ENCODE measurements at places on chromosomes 11 and 22.

- no peak for DNase-seq
Observed at GRCh38 chr11:26974069-26974783, 19.7 kb upstream of the FIBIN start.

GRCh38 chr22:22207845-22208564, 36.6 kb upstream of the VPREB1 start:
- DNase-seq, result peak; percentile 41

- DNase-seq, result no peak
Observed at GRCh38 chr11:12120031-12121008, 9.9 kb downstream of the MICAL2 start.

DNA sequence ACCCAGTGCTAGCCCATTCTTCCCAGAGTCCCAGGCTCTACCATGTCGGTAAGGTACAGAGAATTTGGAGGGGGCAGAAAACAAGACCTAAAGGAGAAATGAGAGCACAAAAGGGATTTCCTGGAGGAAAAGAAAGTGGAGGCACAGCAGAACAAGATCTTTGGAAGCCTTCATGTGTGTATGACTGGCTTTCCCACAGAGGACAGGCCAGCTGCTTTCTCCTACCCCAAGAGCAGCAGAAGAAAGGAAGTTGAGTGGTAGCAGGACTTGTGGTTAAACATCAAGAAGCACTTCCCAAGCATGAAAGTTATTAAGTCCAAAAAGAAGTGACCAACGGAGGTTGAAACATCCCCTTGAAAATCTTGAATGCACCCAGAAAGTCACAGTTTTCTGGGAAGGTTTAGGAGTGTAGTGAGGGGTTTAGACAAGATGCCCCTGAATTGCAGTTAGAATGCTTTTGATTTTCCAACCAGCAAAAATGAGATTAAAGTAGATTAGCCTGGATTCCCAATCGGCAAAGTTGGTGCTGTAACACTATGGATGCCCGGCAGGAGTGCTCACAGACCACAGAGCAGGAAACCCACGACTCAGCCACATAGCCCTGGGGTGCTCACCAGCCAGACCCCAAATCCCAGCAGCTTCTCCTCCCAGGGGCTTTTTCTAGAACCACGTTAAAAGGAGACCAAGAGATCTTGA, 608 bp downstream of the TMPRSS13 start:
- DNase-seq, result no peak

DNA sequence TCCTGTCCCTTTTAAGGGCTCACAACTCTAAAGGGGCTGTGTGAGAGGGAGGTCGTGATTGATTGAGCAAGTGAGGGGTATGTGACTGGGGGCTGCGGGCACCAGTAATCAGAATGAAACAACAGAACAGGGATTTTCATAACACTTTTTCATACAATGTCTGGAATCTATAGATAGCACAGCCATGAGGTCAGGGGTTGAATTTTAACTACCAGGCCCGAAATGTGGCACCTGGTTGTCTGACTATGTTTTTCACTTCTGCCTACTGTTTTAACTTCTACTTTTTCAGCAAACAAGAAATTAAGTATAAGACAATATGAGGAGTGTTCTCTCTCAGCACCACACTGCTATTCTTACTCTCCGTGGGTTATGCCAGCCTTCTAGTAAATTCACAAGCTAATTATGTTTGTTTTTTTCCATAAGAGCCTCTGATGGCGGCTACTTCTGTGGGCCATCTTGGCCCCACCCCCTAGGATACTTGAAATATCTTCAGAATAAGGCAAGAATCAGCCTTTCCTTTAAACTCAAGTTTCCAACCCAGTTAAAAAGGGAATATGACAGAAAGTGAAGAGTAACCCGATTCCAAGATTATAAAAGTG, 552.8 kb upstream of the CHORDC1 start:
- DNase-seq, result no peak

- DNase-seq, result no peak
Observed at GRCh38 chr11:121538054-121538453, 85.3 kb upstream of the SORL1-AS1 start.

DNA sequence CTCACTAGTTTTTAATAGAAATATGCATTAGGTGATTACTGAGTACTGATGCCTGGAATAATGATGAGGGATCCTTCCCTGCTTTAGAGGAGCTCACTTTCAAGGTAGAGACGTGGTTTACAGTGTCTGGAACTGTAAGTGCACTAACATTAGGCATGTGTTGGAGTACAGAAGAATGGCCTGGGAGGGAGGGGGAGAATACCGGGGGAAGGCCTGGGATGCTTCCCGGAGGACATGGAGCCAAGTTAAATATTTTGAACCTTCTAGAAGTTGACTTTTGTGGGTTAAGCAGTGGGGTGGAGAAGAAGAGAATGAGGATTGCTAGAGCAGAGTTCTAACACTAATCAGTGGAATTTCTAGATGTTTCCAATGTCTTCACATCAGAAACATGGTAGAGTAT, 261.6 kb downstream of the NELL1 start:
- no peak for DNase-seq

DNA sequence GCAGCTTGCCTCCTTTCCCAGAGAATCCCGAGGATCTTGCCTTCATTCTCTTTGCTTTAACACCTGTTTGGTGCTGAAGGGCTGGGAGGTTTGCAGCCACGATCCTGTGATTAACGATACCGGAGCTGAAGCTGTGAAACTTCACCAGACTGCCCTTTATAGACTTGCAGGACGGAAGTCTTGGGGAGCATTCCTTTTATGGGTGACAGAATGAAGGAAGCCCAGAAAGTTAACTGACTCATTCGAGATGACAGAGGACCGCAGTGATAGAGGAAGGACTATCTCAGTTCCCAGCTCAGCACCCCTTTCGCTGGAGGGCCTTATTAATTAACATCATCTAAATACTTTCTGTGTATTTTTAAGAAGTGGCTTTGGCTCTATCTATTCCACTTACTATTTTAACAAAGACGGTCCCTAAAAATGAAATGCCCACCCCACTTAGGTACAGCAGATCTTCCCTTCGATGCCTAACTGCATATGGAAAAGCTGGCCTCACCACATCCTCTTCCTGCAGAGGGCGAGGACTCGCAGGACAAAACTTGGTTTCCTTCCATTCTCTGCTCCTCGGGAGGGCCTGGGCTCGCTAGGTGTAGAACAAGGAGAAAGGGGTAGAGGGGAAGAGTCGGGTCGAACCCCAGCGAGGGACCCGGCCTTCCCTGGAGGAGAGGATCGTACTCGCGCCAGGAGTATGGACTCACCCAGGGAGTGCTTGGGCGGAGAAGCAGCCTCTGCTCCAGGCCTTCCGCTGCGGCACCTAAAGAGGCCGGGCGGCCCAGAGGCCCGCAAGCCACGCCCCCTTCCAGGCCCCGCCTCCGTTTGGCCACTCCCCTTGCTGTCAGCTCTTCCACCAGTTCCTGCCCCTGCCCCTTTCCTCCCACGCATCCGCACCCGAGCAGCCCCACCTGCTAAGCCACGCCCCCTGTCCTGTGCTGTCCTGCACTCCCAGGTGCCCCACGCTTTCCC, 30.7 kb upstream of the USP47 start:
- DNase-seq, result no peak

DNA sequence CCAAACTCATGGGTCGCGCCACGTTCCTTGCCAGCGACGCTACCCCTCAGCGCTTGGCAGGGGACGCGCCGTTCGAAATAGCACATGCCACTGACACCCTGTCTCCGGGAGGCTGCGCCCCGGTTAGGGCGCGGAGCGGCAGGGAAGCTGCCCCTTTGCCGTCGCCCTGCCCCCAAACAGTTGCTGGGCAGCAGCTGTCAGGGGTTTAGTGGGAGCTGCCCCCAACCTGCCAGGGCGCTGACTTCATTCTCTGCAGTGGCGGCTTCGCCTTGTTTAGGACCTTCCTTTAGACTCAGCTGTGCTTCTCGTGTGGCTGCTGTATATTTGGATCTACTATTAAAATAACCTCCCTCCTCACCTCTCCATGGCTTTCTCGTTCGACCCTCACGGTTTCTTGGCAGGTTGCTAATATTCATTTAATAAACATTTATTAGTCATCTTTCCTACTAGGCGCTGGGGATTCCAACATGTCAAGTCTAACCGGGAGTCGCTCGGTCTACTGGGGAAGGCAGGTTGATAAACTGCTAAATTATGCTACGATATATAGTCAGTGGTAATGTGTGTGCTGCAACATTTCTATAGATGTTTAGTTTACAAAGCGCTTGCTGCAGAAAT, 782 bp downstream of the TMEM109 start:
- peak; percentile 46 for DNase-seq

DNA sequence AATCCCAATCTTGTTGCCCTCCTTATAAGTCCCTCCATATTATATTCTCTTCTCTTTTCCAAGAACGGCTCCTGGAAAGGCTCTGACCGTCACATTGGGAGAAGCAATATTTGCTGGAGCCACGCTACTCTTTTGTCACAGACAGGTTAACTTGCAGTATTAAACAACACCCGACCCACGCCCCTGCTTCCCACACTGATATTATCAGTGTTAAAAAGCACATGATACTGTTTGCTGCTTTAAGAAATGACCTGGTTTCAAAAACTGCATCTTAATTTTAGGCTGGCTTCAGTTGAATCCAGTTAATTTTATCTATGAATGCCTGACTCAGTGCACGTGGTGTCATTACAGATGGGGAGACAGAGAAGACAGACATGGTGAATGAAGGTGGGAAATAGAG, 3.1 kb downstream of the FLI1 start:
- DNase-seq, result peak; percentile 29
